ENCODE measurements at places on chromosomes 2 and 18.

GRCh38 chr2:39469807-39470206 is 32.7 kb upstream of the MAP4K3 start:
- DNase-seq = no peak

- no peak for DNase-seq
Observed at GRCh38 chr18:13280070-13280795, 61.7 kb downstream of the LDLRAD4 start.

GRCh38 chr2:104853534-104854497 is at the start of gene POU3F3:
Gene POU3F3 (plus strand): TSS chr2:104854115. CDS start chr2:104855511, 1,396 bp downstream.
- DNase-seq = no peak

DNA sequence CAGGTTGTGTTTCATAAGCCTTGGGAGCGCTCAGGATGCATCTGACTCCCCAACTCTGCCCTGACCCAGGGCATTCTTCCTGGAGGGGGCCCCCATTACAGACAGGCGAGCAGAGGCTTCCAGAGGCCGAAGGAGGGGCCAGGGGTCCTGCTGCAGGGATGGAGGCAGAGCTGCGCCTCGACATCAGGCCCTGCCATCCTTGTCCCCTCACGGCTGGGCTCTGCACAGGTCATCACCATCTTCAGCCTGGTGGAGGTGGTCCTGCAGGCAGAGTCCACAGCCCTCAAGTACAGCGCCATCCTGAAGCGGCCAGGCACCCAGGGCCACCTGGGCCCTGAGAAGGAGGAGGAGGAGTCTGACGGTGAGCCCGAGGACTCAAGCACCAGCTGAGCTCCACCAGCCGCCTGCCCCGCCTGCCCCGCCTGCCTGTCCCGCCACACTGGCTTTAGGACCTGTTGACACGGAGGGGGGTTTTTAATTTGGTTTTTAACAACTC is 42.3 kb upstream of the ALPP start:
- DNase-seq = no peak

- DNase-seq = no peak
Observed at GRCh38 chr18:48607056-48607984, 68.5 kb downstream of the CTIF start.

- no peak for DNase-seq
Observed at GRCh38 chr2:222547083-222547482, 108.8 kb downstream of the FARSB start.

DNA sequence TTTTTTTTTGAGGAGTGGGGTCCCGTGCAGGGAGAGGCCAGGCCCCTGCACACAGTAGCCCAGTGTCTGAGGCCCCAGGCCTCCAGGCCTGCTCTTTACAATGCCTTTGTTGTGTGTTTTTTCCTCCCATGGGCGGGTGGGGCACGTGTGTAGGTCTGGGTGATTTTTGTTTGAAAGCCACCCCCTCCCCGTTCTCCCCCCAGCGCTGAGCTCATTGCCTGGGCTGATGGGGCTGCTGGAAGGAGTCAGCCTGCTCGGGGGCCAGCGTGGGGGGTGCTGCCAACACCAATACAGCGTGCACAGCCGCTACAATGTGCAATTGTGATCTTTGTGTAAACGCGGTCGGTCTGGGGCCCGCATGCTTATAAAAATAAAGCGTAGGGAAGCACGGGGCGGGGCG is 142.7 kb downstream of the DYSF start:
- no peak for DNase-seq

DNA sequence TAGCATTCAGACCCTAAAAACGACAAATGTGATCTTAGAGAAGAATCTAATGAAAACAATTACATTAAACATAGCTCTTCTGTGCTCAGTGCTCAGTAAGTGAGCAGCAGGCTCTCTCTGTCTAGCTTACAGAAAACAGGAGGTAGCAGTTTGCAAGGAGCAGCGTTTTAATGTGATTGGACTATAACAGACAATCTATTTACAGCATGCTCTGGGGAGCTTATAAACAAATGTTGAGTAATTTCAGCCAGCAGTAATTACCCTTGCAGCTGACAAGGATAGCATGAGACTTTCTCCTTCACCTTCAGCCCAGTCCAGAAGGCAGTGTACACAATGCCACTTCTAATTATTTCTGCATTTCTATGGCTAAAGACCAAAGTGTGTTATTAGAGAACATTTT is 270.4 kb downstream of the FIGN start:
- DNase-seq = no peak

- no peak for DNase-seq
Observed at GRCh38 chr18:62089174-62089573, 97.7 kb downstream of the PIGN start.

DNA sequence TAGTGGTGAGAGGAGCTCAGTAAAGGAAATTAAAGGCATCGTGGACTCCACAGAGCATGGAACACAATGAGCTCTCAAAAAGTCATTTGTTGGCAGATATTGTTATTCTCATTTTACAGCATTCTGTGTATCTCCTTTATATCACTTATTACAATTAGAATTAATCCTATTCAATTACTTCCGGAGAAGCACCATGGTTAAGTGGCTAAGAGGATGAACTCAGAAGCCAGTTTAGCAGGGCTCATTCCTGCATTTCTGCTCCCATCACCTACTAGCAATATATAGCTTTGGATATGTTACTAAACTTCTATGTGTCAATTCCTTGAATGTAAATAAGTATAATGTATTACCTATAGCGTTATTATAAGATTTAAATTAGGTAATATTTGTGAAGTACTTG is 683.3 kb downstream of the IRS1 start:
- DNase-seq = no peak

DNA sequence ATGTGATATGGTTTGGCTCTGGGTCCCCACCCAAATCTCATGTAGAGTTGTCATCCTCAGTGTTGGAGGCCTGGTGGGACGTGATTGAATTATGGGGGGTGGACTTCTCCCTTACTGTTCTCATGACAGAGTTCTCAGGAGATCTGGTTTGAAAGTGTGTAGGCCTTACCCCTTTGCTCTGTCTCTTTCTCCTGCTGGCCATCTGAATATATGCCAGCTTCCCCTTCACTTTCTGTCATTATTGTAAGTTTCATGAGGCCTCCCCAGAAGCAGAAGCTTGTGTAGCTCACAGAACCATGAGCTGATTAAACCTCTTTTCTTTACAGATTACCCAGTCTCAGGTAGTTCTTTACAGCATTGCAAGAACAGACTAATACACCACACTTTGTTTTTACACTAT is 222.3 kb downstream of the DOK6 start:
- DNase-seq = no peak

DNA sequence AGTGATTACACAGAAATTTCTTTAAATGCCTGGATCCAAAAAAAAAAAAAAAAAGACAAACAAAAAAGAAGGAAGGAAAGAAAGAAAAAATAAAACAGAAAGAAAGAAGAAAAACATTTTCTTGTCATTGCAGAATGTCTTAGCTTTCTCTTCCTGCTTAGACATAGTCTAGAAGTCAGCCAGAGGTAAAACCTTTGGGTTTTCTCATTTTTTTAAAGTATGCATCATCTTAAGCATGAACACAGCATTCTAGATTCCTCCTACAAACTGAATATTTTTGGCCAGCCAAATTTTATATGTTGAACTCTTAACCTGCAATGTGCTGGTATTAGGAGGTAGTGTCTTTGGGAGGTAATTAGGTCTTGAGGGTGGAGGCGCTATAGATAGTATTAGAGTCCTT is 243.9 kb downstream of the TRIB2 start:
- no peak for DNase-seq

- no peak for DNase-seq
Observed at GRCh38 chr2:96591054-96591453, 47.1 kb downstream of the KANSL3 start.

DNA sequence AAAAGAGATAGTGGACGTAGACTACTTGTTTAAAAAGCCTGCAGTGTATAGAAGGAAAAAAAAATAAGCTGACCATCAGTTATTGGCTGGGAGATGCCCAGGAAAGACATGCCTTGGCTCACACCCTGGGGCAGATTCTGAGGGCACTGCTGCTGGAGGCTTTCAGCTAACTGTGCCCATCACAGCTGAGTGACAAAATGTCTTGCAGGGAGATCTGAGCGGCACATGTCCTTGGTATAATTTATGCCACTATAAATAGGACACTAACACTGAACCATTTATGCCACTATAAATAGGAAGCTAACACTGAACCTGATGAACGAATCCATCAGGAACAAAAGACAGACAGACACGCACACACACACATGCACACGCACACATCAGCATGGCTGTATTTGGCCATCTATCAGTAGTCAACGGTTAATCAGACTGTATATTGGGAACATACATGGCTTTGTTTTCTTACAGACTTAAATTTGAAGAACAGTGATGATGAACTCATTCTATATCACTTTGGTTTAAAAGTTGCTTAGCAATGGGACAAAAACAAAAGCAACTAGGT is 68.2 kb upstream of the NOSTRIN start:
- DNase-seq = no peak

GRCh38 chr2:100062336-100062735 is 80.1 kb downstream of the AFF3 start:
- DNase-seq = no peak

Data from CMK (cell line).